Inflammatory macrophage treated with lipopolysaccharide for 1 hour (primary cell): ENCODE measurements at places on chromosomes 6 and 20.

- no peak for DNase-seq
Observed at GRCh38 chr6:81788748-81789147, 36.3 kb upstream of the TENT5A start.

DNA sequence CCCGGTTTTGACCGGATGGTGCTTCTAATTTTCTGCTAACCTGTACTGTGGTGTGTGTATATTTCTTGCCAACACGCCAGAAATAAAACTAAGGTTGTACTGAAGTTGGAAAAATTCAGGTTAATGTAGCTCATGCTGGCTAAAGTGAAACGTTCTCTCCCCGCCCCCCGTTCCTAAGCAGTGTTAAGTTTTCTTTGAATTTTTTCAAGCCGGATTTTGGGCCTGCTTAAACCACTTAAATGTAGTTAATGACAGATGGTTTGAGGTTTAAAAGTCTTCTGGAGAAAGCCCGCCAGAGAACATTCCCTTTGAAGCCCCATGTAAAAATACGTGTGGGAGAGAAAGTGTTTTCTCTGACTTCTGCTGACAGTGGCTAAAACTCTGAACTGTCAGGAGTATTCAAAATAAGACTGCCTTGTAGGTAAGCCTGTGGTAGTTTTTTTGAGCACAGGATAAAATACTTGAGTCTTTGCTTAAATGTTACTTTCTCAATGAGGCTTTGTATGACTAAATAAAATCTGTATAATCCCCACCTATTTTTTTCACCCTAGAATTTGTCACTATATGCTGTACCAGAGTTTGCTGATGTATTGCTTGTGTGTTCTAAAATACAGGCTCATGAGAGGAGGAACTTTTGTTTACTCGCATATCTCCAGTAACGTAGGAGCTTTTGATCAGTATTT is 101.3 kb downstream of the OR2B2 start:
- DNase-seq: no peak

- DNase-seq: no peak
Observed at GRCh38 chr6:11999246-11999645, 12.9 kb upstream of the HIVEP1 start.

GRCh38 chr6:52872031-52872430 is 31.4 kb upstream of the GSTA5 start:
- DNase-seq: no peak

- DNase-seq: peak; percentile 93
Observed at GRCh38 chr20:62602550-62602949, 39.8 kb upstream of the SLCO4A1 start.

DNA sequence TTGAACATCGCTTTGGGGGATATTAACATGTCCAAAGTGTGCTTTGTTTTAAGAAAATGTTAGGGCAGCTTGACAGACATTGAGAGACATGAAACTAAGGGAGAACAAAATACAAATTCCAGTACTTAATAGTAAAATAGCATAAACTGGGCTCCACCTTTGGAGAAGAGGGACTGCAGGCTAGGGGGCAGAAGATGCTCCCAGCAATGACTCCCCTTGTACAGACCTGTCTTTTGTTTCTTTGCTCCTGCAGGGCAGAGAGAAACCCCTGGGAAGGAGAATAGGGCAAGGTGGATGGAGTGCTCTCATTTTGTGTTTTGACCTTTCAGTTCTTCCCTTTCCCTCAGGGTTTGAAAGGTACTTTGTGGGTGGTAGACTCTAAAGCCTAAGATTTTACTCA is 115.6 kb upstream of the PLCB4 start:
- no peak for DNase-seq

DNA sequence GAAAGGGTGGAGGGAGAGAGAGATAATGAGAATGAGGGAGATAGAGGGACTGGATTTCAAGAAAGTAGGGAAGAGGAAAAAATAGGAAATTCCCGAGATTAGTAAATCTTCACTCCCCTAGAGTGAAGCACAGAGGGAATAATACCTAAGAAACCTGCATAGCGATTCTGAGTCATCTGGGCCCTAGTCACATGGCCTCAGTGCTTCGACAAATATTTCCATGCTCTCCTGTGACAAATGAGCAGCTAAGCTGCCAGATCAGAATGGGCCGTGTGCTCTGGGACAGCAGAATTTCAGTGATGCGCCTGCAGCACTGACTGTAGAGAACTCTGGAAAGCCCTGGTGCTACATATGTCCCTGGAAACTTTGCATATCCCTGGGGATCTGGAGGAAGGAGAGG is 48.6 kb upstream of the GRIK2 start:
- DNase-seq: no peak

- peak; percentile 63 for DNase-seq
Observed at GRCh38 chr6:159854959-159855358, 35.8 kb upstream of the MAS1 start.

GRCh38 chr6:46538800-46539480 is 47.7 kb upstream of the RCAN2 start:
- DNase-seq: no peak

DNA sequence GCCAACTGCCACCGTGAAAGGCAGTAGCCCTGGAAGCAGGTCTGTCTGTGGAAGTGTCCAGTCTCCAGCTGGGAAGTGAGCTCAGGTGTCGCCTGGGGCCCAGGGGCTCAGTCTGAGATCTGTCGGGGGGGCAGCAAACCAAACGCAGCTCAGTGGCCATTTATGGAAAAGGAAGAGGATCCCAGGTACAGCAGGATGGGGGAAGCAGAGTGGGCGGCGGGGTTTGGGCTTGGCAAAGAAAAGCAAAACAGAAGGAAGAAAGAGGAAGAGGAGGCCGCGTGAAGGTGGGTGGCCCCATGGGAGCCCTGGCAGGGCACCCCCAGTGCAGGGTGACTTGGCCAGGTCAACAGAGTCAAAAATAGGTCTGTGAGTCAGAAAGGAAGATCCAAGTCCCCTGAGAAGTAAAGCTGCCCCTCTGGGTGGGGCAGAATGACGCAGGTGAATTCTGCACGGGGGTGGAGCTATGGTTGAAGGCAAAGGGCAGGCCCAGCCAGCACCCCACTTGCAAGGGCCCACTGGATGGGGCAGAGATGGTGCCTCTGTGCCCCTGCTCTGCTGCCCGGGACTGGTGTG is 5.3 kb downstream of the PXDC1 start:
- no peak for DNase-seq

DNA sequence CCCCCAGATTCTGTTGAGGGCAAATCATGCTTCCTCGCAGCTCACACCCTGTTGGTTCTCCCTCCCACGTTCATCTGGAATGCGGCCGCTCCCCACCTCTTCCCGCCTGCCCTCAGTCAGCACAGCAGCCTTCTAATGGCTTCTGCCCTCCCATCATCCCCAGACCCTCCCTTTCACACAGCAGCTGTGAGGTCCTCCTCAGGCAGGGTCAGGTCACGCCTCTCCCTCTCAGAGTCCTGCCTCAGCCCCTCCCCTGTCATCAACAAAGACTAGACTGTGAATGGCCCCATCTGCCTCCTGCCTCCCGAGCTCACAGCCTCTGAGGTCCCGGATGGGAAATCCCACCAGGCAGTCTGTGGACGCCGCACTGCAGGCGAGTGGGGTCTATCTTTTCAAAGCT is 7.9 kb upstream of the BHLHE23 start:
- DNase-seq: no peak

GRCh38 chr20:5056801-5057599 is 55.7 kb upstream of the SLC23A2 start:
- peak; percentile 87 for DNase-seq

- DNase-seq: no peak
Observed at GRCh38 chr6:136226674-136227377, 23.3 kb downstream of the MTFR2 start.

DNA sequence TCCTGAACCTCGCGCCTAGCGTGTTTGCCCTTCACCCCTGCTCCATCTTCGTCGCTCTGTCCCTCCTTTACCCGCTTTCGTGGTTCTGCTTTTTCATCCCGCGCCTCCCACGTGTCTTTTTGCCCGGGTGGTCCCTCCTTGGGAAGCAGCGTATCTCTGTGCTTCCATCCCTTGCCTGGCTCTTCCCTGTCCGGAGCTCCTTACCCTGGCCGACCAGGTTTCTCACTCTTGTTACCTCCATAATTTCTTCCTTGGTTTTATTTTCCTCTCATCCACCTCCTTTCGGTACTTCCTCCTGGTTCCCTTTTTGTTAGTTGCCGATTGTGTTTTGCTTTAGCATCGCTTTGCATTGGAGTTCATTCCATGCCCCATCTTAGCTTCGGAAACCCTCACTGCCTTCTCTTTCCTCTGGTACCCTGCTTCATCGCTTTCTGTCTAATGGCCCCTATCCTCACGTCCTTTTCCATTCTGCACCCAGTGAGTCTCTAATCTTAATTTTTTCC is 735 bp downstream of the FAM135A start:
- DNase-seq: peak; percentile 11

DNA sequence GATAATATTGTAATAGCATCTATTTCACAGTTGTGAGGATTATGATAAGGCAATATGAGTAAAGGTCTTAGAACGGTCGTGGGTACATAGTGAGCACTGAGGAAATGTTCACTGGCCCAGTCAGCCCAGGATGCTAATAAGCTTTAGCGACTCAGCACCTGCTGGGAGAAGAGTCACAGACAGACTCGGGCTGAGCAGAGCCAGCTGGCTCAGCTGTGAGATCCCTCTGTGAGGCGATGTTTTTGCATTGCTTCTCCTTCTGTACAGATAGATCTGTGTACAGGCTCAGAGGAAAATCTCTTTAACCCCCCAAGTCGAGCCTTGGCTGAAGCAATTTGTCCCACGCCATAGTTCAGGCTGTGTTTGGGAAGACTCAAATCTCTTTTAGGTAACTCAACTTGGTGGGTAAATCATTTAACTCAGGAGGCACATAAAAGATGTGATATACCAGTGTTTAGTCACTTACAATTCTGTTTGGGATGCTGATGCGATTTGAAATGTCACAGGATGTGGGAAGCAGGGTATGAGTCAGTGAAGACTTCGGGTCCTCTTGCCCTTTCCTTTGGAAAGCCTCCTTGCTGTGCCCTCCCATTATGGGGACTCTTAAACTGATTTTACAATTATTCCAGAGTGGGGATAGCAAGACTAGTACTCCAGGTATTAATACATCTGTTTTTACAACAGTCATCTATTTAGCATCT is 53.1 kb downstream of the PHACTR1 start:
- no peak for DNase-seq

DNA sequence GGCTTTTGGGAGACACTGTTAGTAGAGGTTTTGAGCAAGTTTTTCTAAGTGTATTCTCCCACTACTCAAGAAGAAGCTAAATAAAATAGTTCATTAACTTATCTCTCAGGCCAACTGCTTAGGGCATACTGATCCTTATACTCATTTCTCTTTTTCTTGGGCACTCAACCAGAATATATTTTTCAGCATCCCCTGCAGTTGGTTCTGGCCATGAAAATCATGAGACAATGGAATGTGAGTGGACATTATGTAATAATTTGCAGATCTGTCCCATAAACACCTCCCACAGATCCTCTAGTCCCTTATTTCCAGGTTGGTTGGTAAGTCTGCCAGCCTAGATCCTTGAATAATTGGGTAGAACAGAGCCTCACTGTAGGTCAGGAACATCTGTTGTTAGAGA is 136.7 kb downstream of the AIG1 start:
- no peak for DNase-seq

DNA sequence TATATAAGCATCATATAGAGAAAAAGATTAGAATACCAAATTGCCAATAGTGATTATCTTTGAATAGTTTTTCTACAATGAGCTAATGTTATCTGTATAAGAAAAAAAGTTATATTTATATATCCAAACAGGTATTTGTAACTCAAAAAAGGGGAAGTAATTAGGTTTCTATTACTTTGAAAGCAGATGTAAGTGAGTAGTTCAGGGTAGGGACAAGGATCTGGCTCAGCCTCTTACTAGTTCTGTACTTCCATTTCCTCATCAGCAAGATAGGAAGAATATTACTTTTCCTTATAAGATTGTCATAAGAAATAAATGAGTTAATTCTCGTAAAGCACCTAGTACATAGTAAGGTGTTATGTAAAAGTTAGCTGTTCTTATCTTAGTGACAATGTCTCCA is 32.2 kb downstream of the AHI1 start:
- DNase-seq: no peak

GRCh38 chr6:53605543-53606235 is 59.9 kb downstream of the KLHL31 start:
- no peak for DNase-seq

- DNase-seq: peak; percentile 9
Observed at GRCh38 chr6:155026022-155026705, 31.0 kb downstream of the TIAM2 start.

GRCh38 chr6:28982476-28983266 is 22.4 kb downstream of the ZNF311 start:
- DNase-seq: peak; percentile 46

DNA sequence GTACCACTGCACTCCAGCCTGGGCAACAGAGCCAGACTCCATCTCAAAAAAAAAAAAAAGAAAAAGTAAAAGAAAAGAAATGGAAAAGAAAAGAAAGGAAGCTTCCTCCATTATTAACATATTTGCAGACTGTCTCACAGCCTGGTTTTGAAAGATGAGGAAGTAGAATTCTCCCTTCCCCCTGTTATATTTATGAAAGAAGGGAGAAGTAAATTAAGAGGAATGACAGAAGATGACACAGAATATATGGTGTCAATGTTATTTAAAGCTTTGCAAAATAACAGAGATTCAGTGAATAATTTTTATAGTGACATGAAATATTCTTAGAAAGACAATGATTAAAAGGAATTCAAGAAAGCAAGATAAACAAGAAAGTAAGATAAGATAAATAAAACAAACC is 83.7 kb upstream of the PRSS16 start:
- peak; percentile 39 for DNase-seq

GRCh38 chr6:141123049-141123448 is 1009.7 kb upstream of the GJE1 start:
- no peak for DNase-seq

GRCh38 chr20:38534756-38535155 is 46.2 kb upstream of the ADIG start:
- DNase-seq: no peak

DNA sequence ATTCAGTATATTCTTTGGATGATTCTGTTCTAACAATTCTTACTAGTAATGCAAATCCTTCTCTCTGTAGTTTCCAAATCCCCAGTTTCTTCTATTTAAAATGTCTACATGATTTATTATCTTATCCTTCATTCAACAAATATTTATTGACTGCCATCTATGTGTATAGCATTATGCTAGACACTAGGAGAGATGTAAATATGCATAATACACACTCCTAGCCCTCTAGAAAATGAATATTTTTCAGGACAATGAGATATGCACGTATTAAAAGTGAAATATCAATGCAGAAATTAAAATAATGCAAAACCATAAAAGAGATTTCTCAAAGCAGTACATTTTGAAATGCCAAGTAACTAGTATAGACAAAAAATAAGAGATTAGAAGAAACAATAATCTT is 293.5 kb upstream of the CNR1 start:
- DNase-seq: no peak

GRCh38 chr6:94175465-94175864 is 756.1 kb upstream of the EPHA7 start:
- DNase-seq: no peak

- no peak for DNase-seq
Observed at GRCh38 chr20:63507083-63507743, 8.3 kb upstream of the EEF1A2 start.
